ENCODE measurements at places on chromosomes 11 and 22.

DNA sequence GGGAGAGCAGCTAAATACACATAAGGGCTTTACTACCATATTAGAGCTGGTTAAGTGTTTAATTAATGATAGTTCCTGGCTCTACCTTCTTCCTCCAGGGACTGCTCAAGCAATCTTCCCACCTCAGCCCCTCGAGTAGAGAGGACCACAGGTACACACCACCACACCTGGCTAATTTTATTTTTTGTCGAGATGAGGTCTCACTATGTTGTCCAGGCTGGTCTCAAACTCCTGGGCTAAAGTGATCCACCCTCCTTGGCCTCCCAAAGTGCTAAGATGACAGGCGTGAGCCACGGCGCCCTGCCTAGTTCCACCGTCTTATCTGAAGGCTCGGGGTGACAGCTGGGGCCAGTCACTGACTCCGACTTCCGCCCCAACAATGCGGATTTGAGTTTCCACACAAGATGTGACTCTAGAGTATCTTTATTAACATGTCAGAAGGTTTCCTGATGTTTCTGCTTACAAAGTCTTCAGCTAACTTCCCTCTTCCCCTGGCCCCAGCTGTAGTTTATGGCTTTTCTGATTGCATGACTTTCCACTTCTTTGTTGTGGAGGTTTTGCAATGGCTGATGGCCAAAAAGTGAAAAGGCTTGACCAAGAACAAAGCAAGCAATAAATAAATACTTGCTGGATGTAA lies 16.8 kb downstream of the TPST2 start:
- no peak for DNase-seq

DNA sequence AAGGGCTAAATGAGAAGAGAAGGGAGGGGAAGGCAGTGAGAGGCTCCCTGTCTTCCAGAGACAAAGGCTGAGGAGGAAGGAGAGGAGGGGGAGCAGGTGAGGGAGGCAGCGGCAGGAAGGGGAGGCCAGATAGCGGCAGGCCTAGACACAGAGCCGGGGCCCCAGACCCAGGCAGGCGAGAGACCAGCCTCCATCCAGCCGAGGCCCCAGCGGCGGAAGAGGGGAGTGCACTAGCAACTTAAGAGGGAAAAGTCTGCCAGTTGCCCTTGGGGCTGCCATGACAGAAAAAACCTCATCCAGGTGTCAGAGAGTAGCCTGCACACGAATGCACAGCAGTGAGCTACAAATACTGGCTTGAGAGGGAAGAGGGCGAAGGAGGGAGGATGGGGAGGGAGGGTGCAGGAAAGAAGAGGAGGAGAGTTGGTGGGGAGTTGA lies 46.7 kb downstream of the IGLL1 start:
- DNase-seq, result no peak

DNA sequence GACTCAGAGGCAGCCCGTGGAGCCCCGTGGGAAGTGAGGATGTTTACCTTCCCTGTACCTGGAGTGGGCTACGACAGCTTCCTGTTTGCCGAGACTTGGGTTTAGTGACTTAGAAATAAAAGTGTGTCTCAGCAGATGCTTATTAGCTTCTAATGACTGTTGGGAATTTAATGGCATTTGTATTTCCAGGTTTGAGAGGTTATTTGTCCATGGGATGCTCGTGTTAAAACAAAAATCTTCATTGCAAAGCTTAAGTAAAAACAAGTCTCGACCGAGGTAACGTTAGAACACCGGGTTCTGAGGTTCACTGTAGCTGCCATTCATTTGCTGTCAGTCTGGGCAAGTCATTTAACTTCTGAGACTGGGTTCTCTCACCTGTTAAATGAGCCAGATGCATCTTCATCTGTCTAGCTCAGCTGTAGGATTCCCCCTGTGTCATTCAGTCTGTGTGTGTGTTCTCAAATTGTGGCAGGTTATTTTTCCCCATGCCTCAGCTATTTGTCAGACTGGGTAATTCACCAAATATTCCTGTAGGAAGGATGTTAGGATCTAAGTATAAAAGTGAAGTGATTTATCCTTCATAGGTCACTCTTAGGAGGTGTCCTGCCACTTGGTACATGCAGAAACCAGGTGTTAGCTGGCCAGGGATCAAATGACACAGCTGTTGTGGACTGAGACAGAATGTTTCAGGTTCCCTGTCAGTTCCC lies 791 bp downstream of the EI24 start:
- DNase-seq, result no peak

DNA sequence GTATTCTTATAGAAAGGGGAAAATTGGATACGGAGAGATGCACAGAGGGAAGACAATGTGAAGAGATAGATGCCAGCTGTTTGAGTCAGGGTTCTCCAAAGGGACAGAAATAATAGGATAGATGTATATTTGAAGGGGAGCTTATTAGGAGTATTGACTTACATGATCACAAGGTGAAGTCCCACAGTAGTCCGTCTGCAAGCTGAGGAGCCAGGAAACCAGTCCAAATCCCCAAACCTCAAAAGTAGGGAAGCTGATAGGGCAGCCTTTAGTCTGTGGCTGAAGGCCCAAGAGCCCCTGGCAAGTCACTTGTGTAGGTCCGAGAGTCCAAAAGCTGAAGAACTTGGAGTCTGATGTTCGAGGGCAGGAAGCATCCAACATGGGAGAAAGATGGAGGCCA lies 569.6 kb upstream of the LARGE1 start:
- DNase-seq, result no peak

DNA sequence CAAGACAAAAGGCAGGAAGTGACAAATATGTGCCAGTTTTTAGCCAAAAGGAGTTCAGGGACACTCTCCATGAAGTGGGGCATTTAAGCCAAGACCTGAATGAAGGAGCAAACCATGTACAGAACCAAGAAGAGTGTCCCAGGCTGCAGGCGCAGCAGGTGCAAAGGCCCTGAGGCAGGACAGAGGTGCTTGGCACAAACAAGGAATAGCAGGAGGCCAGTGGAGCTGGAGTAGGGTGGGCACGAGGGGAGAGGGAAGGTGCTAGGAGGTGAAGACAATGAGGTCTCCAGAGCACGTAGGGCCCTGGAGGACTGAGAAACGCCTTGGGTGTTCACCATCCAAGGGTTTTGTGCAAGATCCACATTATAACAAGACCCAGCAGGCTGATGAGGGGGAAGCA lies 474.1 kb downstream of the MN1 start:
- no peak for DNase-seq

Measured in HFF-Myc (cell line).